Naive thymus-derived CD4-positive, alpha-beta T cell (primary cell): ENCODE measurements at places on chromosomes 1 and 21. TPM values are rescaled to one million over a fixed set of nuclear protein-coding genes. Genes with fewer than 3 reads are reported as not detected.

DNA sequence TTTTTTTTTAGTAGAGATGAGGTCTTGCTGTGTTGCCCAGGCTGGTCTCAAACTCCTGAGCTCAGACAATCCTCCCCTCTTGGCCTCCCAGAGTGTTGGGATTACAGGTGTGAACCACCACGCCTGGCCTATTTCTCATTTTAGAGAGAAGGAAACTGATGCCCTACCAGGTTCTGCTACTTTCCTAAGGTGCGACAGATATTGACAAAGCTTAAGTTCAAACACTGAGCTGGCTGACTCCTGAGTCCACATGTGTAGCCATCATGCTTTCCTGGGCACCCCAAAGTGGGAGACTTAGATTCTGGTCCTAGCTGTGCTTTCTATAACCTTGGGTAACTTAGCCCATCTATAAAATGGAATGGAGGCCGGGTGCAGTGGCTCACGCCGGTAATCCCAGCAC, 5.1 kb upstream of the TMEM222 start:
- peaks cover 5% of the 10 kb centered on the region for H3K4me1 ChIP-seq
- no peaks in the 10 kb centered on the region for H3K27me3 ChIP-seq
- no peaks in the 10 kb centered on the region for H3K36me3 ChIP-seq
- DNase-seq = no peak
- H3K27ac ChIP-seq = no peak overlapping the region

Gene SPRR2E
- polyA plus RNA-seq = not detected

Gene TRIM46
- 1.3 TPM for polyA plus RNA-seq

Gene GIPC2
- 0.32 TPM for polyA plus RNA-seq
